ENCODE measurements at places on chromosomes 7 and 10.

- no peak for DNase-seq
These were observed 397.7 kb downstream of the TCERG1L start for GRCh38 chr10:130913844-130914243.

GRCh38 chr10:48523212-48523819, 81.6 kb downstream of the ARHGAP22 start:
- no peak for DNase-seq

GRCh38 chr10:113153493-113154102, 203.6 kb downstream of the TCF7L2 start:
- DNase-seq = no peak

GRCh38 chr7:131105799-131106680, 221.6 kb upstream of the MKLN1 start:
- peak; percentile 79 for DNase-seq

GRCh38 chr7:112154690-112155089, 51.5 kb downstream of the DOCK4 start:
- DNase-seq = no peak

GRCh38 chr7:99125505-99125865, 18.4 kb downstream of the SMURF1 start:
- DNase-seq = no peak

DNA sequence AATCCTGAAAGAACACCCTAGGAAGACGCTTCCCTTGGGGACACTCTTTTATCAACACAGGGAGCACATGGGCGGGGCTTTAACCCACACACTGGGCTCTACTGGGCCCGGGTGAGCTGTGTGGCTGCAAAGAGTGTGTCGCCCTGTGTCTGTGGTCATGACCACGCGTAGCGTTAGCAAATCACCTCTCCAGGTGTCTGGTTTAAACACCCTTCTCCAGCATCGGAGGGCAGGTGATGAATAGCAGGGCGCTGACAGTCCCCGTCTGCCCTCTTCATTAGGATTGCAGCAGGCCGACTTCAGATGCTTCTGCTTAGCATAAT, 127.7 kb downstream of the ADARB2 start:
- no peak for DNase-seq

DNA sequence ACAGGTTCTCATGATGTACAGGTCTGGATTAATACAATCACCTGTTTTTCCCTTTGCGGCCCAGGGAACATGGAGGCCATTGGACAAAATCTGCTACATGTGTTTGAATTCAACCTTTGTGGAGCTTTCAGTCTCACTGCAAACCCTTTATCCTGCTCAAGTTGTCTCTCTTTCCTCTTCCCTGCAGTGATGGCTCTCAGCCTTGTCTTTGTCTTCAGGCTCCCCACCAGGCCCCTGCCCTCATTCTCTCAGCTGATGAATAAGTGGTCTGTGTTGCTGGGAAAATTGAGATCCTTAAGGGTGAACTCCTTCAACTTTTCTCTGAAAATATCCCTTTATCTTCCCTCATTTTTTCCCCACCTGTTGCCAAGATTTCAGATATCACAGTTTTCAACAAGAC, 791.2 kb downstream of the GRID1 start:
- DNase-seq = no peak

GRCh38 chr7:87878208-87878735, 2.0 kb downstream of the DBF4 start:
- no peak for DNase-seq

DNA sequence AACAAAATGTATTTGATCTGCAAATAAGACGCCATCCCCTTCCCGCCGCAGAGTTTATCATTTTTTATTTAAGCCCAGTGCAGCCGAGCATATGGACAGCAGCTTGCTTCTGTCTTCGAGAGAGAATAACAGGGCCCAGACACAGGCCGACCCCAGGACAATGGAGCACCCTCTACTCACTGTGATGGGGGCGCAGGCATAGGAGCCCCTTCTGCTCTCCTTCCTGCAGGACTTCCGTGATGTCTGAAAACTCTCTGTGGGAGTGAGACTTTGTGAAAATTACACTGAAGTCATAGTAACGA, 134.8 kb downstream of the OAT start:
- DNase-seq = no peak

DNA sequence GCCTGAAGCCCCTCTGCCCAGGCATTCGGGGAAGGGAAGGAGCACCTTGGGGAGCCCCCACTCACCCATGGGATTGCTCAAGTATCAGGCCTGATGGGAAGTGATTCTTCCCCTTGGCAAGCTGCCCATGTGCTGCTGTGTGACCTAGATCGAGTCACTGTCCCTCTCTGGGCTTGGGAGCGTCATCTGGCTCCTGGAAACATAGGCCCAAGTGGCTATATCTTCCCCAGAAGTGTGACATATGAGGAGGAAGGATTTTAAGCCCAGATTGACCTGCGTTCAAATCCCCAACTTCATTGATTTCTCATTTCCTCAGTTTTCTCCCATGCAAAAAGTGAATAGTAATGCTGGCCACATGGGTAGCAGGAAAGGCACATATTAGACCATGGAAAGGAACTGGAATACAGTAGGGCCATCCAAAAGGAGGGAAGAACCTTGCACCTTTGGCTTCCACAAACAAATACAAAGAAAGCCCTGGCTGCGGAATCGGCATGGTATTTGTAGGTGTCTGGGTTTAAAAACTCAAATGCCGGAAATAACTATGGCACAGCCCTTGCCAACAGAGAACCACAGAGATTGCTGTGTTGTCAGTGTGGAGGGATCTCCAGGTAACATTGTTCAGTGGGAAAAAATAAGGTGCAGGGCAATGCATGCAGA, 169.5 kb upstream of the ZMIZ1 start:
- DNase-seq = no peak

DNA sequence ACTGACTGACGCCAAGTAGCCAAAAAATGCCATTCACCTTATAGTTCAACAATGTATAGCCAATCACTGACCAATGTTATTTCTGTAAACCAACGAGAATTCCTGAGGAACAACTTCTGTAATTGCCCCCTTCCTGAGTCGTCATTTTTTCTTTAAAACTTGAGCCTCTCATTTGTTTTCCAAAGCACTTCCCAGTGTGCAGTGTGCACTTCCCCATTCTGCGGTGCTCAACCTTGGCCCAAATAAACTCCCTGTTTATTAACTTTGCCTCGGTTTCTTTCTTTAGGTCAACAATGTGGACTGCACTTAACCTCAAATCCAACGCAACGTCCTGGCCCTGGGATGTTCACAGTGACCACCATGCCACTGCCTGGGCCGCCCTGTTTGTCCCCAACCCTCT, 15.1 kb downstream of the PKD1L1 start:
- no peak for DNase-seq

DNA sequence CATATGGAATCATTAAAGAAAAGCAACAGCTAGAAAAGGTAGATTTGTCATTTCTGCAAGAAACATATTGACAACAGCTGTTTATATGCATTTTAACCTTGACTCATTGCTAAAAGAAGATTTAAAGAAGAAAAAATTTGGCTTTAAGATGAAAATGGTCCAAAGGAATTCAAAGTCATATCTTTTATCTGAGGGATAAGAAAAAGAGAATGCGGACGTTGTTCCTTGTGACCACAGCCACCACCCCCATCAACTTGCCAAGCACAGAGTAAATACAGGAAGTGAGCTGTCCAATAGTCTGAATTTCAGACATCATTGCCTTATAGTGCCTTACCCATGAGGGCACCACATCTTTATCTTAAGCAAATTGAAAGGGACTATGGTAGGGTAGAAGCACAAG, 7.3 kb upstream of the CRPPA start:
- DNase-seq = no peak

DNA sequence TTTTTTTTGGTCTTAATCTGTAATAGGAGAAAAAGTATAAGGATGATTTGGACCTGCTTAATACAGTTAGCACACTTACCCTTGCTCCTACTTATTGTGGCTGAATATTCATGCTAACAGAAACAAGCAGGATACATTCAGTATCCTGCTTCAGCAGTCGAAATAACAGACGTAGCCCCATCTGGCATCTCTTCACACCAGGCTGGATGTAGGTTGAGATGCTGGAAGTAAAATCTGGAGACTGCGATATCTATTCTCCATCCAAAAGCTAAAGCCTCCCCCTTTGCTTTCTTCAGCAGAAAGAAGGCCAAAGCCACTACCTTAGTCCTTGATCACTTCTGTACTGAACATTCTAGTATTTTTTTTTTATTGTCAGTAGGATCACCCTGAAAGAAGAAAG, 537.4 kb downstream of the AUTS2 start:
- no peak for DNase-seq

DNA sequence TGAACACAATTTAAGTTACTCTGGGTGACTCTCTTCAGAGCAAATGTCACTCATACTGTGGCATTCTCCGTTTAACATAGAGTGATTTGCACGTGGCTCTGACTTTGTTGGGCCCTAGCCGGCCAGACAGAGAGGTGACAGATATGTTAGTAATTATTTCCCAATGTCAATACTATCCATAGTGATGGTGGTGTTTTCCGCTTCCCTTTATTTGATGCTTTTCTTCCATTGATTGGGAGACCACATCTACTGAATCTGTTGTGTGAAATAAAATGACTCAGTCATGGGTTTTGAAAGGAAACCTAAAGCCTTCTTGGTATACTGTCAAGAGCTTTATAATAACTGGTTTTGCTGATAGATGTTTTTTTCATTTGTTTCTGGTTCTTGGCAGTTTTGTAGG, 7.4 kb downstream of the AVL9 start:
- DNase-seq = no peak

GRCh38 chr10:43125881-43126731, 12.1 kb upstream of the CSGALNACT2 start:
- no peak for DNase-seq

DNA sequence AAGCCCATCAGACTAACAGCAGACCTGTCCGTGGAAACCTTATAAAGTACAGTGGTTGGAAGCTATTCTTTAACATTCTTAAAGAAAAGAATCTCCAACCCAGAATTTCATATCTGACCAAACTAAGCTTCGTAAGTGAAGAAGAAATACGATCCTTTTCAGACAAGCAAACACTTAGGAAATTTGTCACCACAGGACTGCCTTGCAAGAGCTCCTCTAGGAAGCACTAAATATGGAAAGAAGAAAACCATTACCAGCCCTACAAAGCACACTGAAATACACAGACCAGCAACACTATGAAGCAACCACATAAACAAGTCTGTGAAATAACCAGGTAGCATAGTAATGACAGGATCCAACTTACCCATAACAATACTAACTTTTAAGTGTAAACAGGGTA, 177.7 kb upstream of the PRSS1 start:
- no peak for DNase-seq

DNA sequence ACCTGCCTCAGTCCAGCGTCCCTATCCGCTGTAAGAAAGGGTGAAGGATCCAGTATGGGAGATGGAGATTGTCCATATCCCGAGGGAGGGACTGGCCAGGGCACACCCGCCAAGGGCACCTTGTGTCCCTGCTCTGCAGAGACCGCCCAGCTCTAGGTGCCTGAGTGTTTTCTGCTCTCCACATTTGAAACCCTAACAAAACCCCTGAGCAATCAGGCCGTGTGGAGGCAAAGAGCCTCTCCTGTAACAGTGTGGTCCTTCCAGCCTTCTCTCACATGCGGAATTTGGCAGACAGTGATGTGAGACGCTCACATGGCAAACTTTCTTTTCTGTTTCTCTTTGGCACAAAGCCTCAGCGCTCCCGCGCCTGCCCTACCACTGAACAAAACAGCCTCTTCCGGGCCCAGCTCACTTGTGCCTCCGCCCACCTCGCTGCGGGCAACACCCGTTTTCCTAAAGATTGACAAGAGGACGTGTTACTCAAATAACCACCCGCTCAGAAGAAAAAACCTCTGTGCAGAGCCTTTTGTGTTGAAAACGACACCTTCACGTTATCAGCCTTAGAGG, 514.8 kb downstream of the DNAJB6 start:
- peak; percentile 37 for DNase-seq
